ENCODE measurements at places on chromosomes 6 and 20. TPM values are rescaled to one million over a fixed set of nuclear protein-coding genes. Genes with fewer than 3 reads are reported as not detected.

- no peaks in the 10 kb centered on the region for H3K27me3 ChIP-seq
Observed at GRCh38 chr6:55379895-55380294, 52.6 kb downstream of the GFRAL start.

- H3K36me3 ChIP-seq = no peaks in the 10 kb centered on the region
- no peaks in the 10 kb centered on the region for H3K27me3 ChIP-seq
- H3K27ac ChIP-seq = no peak overlapping the region
- no peak for DNase-seq
Observed at GRCh38 chr6:5061152-5061551, 24.0 kb upstream of the PPP1R3G start.

GRCh38 chr20:24483435-24484080, 14.1 kb downstream of the SYNDIG1 start:
- DNase-seq = no peak
- H3K4me1 ChIP-seq = peaks cover 22% of the 10 kb centered on the region
- no peak overlapping the region for H3K27ac ChIP-seq
- no peaks in the 10 kb centered on the region for H3K36me3 ChIP-seq
- no peaks in the 10 kb centered on the region for H3K27me3 ChIP-seq

DNA sequence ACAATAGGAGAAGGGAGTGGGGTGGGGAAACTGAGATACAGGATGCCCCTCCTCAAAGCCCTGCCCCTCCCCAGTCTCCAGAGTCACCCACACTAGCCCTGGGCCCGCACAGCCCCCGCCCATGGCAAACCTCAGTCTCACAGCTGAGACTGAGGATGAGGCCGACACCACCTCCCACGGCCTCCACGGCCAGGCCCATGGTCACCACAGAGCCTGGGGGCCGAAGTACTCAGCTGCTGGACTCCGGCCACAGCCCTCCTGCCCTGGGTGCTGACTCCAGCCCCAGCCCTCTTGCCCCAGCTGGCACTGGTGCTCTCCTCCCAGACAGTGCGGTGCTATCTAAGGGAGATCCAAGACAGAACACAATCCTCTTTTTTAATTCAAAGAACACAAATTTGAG, 176.1 kb downstream of the TTLL2 start:
- no peak overlapping the region for H3K4me3 ChIP-seq
- H3K27ac ChIP-seq = no peak overlapping the region
- H3K36me3 ChIP-seq = no peaks in the 10 kb centered on the region
- DNase-seq = no peak

GRCh38 chr20:17843246-17844132, 125.1 kb downstream of the SNX5 start:
- H3K36me3 ChIP-seq = no peaks in the 10 kb centered on the region
- no peaks in the 10 kb centered on the region for H3K27me3 ChIP-seq
- no peak overlapping the region for H3K4me3 ChIP-seq
- peak overlapping the region; percentile 85 for H3K27ac ChIP-seq
- DNase-seq = peak; percentile 54

DNA sequence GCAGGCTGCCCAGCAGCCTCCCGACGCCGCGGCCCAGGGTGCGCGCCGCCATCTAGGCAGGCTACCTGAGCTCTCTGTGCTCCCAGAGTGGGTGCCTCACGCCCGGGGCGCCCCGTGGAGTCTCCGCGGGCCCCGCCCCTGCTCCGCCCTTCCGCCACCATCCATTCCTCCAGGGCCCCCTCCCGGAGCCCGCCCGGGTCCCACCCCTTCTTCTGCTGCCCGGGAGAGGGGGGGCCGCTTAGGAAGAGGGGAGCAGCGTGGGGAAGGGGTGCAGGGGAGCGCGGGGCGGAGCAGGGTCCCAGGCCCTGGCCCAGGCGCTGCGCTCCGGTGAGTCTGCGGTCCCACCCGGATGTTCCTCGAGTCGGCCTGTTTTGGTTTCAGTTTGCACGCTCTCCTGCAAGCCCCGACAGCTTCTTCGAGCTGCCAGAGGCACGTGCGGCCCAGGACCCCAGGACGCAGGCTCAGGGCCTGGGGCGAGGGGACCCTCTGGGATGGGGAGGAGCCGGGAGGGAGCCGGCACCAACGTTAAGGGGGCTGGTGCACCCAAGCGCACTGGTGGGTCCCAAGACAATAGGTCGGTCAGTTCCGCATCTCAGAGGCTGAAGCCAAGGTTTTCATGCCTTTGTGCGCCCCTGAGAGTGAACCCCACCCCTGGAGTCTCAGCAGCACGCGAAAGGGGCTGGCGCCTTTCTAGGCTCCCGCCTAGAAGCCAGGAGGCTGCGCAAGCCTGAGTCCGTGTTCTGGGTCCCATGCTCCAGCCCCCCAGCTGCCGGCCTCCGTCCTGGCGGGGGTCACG, at the start of gene ACSS1:
Gene ACSS1 (minus strand): TSS at position 89 of the 796 bp plus-strand sequence. CDS start 37 bp downstream, at position 52.
- no peaks in the 10 kb centered on the region for H3K27me3 ChIP-seq
- peak; percentile 82 for DNase-seq
- peak within 1 kb of the TSS; percentile 98 for H3K27ac ChIP-seq
- peaks cover 60% of the 10 kb centered on the region for H3K4me1 ChIP-seq
- H3K4me3 ChIP-seq = peak within 1 kb of the TSS; percentile 83

DNA sequence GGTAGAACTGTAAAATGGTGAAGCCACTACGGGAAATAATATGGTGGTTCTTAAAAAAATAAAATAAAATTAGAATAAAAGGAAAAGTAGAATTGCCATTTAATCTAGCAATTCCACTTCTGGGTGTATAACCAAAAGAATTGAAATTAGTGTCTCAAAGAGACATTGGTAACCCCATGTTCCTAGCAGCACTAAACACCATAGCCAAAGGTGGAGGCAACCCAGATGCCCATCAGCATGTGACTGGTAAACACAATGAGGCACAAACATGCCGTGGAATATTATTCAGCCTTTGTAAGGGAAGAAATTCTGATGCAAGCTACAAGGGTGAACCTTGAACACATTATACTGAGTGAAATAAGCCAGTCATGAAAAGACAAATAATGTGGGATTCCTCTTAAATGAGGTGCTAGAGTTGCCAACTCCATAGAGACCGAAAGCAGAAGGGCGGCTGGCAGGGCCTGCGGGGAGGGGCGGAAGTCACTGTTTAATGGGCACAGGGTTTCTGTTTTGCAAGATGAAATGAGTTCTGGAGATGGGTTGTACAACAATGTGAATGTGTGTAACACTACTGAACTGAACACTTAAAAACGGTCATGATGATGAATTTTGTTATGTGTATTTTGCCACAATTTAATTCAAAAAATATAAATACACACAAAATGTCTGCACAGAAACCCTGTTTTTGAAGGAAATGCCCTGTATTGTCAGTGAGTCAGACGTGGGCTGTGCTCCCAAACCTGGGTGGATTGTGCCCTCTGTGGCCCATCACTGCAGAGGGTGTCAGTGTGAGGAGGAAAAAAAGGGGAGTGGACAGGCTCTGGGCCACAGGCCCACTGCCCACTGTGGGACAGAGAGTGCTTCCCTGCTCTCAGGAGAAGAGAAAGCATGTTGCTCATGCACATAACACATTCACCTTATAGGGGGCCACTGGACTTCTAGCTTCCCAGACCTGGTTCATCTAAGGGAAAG, 49.6 kb upstream of the CD93 start:
- peaks cover 52% of the 10 kb centered on the region for H3K4me1 ChIP-seq
- peak overlapping the region; percentile 12 for H3K27ac ChIP-seq
- DNase-seq = no peak
- H3K36me3 ChIP-seq = no peaks in the 10 kb centered on the region
- no peak overlapping the region for H3K4me3 ChIP-seq

DNA sequence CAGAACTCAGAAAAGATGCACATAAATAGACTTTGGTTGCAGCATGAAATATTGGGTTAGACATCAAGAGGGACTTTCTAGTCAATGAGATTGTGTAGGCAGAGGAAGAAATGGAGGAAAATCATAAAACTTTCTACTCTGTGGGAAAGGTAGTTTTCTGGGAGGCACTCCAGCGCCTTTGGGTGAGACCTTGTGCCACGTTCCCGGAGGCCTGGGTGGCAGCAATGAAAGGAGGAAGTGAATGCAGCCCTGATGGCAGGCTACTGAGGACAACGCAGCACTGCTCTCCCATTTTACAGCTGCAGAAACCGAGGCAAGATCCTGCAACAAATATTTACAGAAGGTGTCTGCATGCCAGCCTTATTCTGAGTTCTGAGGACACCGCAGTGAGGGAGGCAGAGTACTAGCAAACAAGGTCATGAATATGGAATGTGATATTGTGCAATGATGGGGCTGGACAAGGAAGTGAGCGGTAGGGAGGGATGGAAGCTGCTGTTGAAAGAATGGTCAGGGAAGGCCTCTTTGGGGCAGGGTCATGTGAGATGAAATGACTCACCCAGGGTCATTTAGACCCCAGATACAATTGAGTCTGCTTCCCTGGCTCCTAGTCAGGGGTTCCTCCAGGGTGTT, 159.1 kb downstream of the TFAP2C start:
- H3K4me3 ChIP-seq = no peak overlapping the region
- H3K27me3 ChIP-seq = peaks cover 66% of the 10 kb centered on the region
- no peaks in the 10 kb centered on the region for H3K4me1 ChIP-seq
- no peak overlapping the region for H3K27ac ChIP-seq

DNA sequence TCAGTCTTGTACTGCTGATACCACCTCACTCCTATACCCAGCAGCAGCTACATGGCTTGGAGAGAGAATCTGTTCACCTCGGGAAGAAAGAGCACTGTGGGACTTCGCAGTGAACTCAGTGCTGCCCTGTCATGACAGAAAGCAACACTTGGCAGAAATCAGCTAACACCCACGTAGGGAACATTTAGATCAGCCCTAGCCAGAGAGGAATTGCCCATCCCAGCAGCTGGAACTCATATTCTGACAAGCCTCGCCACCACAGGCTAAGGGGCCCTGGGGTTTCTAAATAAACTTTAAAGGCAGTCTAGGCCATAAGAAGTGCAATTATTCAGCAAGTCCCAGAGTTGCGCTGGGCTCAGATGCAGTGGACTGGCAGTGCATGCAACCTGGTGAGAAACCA, 1266.8 kb downstream of the GRIK2 start:
- H3K27me3 ChIP-seq = no peaks in the 10 kb centered on the region
- no peak for DNase-seq
- no peak overlapping the region for H3K4me3 ChIP-seq

DNA sequence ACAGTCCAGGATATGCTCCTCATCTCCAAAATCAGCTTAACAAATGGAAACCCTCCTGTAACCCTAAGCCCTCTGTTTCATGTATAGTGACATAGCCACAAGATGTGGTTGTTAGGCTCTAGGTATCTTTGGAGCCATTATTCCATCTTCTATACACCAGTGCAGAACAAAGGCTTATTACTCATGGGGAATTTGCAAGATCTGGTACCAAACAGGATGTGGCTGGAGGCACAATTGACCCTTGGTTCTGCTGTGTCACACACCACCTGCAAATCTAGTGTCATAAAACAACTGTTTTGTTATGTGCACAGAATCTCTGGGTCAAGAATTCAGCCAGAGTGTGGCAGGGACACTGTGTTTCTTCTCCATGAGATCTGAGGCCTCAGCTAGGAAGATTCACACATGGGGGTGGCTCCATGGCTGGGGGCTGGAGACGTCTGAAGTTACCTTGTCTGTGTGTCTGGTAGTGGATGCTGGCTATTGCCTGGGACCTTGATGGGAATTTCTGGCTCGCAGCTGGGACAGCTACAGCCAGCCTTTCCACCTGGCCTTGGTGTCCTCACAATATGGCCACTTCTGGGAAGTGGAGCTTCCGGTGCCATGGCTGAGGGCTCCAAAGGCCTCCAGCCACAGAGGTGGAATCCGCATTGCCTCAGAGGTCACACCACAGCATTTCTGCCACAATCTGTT, 369.9 kb downstream of the CDH26 start:
- peaks cover 8% of the 10 kb centered on the region for H3K27me3 ChIP-seq
- H3K4me1 ChIP-seq = peaks cover 3% of the 10 kb centered on the region
- no peaks in the 10 kb centered on the region for H3K36me3 ChIP-seq

DNA sequence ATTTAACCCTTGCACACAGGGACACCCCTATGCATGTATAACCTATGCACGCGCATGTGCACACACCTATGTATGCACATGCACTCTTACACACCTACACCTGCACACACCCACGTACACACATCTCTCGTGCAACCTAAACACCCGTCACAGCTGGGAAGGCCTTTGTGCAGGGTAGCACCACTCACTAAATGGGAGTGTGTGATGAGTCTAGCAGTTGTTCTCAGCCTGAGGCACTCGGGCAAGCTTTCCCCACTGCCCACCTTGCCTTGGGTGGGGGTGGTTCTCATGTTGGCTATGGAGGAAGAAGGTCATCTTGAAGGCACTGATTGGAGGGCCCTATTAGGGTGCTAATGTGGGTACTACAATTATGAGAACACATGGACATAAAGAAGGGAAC, 85.8 kb downstream of the DLL1 start:
- no peak overlapping the region for H3K4me3 ChIP-seq
- DNase-seq = no peak
- H3K4me1 ChIP-seq = peaks cover 4% of the 10 kb centered on the region
- H3K27me3 ChIP-seq = peaks cover 21% of the 10 kb centered on the region
- no peaks in the 10 kb centered on the region for H3K36me3 ChIP-seq
- H3K27ac ChIP-seq = no peak overlapping the region

GRCh38 chr6:111784433-111784832, 88.8 kb downstream of the FYN start:
- no peaks in the 10 kb centered on the region for H3K27me3 ChIP-seq
- H3K4me3 ChIP-seq = no peak overlapping the region
- peaks cover 64% of the 10 kb centered on the region for H3K4me1 ChIP-seq
- H3K36me3 ChIP-seq = no peaks in the 10 kb centered on the region
- no peak for DNase-seq

DNA sequence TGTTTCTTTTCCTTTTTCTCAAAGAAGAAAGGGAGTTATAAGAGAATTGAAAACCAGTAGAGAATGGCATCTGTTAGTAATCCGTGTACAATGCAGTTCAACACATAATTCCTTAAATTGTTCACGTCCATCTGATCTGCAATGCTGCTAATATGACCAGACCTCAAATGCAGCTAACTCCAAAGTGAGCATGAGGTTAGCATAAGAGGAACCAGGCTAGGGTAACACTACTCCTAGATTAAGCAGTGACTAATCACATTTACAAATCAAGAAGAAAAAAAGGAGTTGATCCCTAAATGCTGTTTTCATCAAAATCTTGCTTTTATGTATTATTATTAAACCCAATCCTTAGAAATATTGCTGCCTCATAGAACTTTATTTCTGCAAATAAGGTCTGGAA, 432.7 kb upstream of the ARID1B start:
- no peak for DNase-seq
- H3K27ac ChIP-seq = no peak overlapping the region
- no peaks in the 10 kb centered on the region for H3K27me3 ChIP-seq
- no peak overlapping the region for H3K4me3 ChIP-seq
- peaks cover 9% of the 10 kb centered on the region for H3K4me1 ChIP-seq

- no peaks in the 10 kb centered on the region for H3K36me3 ChIP-seq
- H3K27me3 ChIP-seq = no peaks in the 10 kb centered on the region
- no peaks in the 10 kb centered on the region for H3K4me1 ChIP-seq
- H3K4me3 ChIP-seq = no peak overlapping the region
Observed at GRCh38 chr6:131523988-131524673, 48.9 kb upstream of the ARG1 start.

The LY6G6D gene
- total RNA-seq = not detected

The BAG2 gene
- 11.2 TPM for total RNA-seq

The BPI gene
- total RNA-seq = not detected

The KHDC1 gene
- 1.1 TPM for total RNA-seq

The SULF2 gene
- 40.7 TPM for total RNA-seq

Data from left ventricle myocardium inferior (tissue), 1 donor.